ENCODE measurements at places on chromosomes 5 and 9.

DNA sequence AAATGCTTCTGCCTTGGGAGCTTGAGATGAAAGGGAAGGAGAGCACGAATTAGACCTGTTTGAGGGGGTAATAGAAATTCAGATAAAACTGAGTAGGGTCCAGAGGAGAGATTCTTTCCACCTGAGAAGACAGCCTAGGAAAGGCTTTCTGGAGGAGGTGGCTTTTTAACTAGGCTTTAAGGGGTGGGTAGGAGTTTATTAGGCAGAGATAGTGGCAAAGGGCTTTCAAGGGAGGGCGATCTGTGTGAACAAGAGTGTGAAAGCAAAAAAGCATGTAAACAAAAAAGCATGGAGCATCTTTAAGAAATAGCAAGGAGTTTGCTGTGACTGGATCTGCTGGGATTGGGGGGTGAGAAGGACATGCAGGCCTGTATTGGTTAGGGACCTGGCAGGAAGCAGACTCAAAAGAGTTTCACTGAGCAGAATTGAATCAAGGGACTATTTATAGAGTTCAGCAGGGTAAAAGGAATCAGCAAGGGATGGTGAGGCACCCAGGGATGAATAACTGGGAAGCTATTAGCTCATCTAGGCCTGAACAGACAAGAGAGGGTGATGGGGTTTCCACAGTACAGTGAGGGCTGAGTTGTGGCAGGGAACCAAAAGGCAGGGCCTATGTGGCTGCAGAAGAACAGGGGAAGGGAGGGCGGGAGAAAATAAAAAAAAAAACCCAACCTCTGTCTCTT lies 18.8 kb downstream of the SLC1A1 start:
- DNase-seq, result no peak

DNA sequence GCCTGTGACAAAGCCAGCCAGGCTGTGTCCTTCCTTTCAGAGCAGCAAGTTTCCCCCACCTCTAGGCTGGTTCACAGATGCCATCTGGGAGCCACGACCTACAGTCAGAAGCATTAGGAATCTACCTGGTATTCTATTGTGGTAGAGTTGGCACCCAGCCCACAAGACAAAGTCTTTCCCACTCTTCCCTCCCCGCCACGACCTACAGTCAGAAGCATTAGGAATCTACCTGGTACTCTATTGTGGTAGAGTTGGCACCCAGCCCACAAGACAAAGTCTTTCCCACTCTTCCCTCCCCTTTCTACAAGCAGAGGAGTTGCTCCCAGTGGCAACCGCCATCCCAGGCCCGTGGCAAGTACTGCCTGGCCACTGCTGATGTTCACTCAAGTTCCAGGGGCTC lies 157.8 kb upstream of the TNC start:
- no peak for DNase-seq

DNA sequence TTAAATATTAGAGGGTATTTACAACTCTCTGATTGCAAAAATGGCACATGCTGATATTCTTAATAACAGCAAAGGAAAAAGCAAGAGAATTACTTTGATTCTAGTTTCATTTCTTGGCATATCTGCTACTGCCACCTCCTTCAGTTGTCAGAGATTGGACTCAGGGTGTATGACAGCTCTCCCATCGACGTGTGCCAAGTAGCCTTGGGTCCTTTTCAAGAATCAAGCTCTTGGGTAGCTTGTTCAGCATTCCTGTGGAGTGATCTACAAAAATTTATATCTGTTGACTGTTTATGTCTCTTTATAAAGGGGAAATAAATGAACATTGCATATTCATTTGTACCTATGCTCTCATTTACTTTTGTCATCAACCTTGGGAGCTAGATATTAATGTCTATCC lies 315.6 kb downstream of the PRR16 start:
- DNase-seq, result no peak

DNA sequence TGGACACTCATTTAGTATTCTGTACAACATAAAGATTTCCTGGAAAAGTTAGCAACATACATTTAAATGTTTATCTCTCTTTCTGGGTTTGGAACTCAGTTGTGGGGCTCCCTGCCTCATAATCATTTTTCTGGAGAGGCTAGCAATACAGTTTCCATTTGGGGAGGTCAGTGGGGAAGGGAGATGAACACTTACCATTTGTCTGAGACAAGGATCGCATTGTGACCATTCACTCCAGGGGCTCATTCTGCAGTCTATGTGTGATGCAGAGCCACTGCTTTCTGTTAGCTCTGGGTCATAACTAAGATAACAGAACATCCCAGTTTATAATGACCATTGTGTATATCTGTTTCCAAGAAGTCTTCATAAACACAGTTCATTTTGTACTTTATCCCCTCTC lies 22.4 kb downstream of the C9 start:
- no peak for DNase-seq

DNA sequence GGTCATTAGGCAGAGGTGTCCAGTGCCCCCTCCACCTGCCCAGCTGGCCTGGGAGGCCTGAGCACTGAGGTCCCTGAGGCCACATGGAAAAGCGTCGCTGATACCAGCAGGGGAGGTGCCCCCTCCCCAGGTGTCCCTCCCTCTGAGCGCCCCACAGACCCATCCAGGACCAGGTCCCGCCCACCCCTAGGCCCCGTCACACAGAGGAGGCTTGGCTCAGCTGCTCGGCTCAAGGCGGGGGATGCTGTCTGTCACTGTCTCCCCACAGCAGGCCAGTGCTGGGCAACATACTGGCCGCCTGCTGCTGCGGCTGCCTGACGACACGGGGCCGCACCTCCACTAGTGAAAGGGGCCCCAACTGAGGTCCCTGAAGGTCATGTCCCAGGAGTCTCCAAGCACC lies 71.7 kb downstream of the VAV2 start:
- DNase-seq, result no peak

All from T-helper 1 cell (primary cell).